ENCODE measurements at places on chromosomes 3 and 15.

GRCh38 chr3:186883686-186884058 is 41.2 kb downstream of the ADIPOQ start:
- DNase-seq: no peak

- DNase-seq: no peak
These were observed 39.9 kb downstream of the LEO1 start for GRCh38 chr15:51931638-51932037.

GRCh38 chr3:185750015-185750414 is 74.8 kb downstream of the IGF2BP2 start:
- no peak for DNase-seq

- DNase-seq: no peak
These were observed 144.2 kb upstream of the ARHGEF26 start for GRCh38 chr3:153976891-153977554.
